ENCODE measurements at places on chromosomes 5 and 9.

- no peak for DNase-seq
Observed at GRCh38 chr5:6623228-6623627, 9.6 kb downstream of the NSUN2 start.

DNA sequence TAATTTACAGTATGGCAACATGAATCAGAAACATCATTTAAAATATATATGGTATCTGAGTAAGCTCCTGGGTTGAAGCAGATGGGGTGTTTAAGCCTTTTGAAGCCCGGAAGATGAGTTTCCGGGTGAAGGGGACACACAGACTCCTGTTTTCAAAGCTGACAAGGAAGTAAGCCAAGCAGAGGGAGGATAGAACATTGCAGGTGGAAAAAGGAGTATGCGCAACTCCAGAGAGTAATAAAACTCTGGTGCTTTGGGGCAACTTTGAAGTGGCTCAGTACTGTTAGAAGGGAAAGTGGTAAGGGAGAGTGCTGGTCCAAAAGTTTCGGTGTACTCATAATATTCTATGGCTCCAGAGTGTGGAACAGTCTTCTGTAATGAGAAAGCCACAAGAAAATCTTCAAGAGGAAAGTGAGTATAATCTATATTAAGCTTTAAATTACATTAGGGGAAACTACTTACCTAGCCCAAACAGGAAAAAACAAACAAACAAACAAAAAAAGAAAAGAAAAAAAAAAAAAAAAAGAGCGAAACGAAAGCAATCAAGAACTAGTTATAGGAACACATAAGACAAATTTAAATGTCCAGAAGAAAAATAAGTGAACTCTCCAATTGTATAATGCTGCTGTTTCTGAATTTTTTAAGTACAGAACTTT is 2.3 kb upstream of the ST8SIA4 start:
- DNase-seq = no peak

GRCh38 chr9:130225071-130225470 is 40.5 kb upstream of the HMCN2 start:
- DNase-seq = no peak

- DNase-seq = no peak
Observed at GRCh38 chr5:29853711-29854220, 1339.7 kb upstream of the CDH6 start.

GRCh38 chr5:154478224-154478565 is at the start of gene HAND1:
HAND1 (minus strand) TSS chr5:154478227; CDS start chr5:154478008, 219 bp downstream.
- no peak for DNase-seq

GRCh38 chr5:88480245-88480644 is 211.6 kb upstream of the TMEM161B start:
- DNase-seq = no peak

DNA sequence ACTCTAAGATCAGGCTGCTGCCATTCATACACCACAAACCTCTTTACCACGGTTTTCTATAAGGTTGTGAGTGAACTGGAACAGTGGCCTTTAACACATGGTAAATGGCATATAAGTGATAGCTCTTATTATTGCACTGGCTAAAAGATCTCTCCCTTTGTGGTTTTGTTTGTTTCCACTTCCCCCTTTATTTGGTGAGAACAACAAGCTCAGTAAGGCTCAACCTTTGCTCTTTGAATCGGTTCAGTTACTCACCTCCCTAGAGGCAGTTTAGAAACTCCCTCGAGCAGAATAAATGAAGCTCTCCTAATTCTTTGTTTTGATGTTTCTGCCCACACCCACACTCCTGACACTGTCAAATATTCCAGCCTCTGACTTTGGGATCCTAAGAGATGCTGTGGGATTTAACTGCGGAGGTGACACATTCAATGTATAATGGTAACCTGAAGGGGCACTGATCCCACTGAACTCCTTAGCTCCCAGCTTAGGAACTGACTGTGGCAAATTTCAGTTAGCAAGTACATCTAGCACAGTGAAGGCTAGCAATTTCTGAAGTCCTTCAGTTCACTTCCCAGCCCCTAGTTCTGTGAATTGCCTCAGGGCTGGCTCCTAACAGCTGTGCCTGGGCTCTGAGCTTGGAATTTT is 22.5 kb upstream of the RAD23B start:
- DNase-seq = no peak

DNA sequence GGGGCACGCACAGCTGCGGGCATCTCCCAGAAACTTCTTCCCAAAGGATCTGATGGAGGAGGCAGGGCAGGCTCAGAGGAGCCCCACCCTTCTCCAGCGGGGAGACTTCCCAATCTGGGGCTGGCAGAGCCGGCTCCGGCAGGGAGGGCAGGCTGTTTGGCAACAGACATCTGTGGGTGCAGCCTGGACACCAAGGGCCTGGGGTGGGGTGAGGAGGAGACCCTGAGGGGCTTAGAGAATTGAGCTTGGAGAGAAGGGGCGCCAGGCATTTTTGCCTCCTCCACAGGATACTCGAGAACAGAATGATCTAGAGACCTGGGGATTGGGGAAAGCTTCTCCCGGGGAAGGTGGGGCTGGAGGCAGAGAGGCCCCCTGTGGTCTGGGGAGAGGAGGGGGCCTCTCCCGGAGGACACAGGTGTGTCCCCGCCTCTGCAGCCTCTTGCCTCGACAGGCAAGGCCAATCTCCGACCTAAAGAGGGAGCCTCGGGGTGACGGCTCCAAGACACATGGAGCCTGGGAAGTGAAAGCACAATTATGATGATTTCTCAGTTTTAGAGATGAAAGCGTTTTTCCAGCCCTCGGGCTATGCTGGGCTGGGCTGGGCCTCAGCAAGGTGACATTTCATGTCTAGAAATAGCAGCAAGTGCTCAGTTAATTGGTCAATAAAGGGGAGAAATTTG is 8.4 kb downstream of the LHX3 start:
- no peak for DNase-seq

- no peak for DNase-seq
Observed at GRCh38 chr5:14869668-14870164, 1.9 kb downstream of the ANKH start.

All from nucleus accumbens (tissue), 56 donors.